ENCODE measurements at places on chromosomes 6 and 20. TPM values are rescaled to one million over a fixed set of nuclear protein-coding genes. Genes with fewer than 3 reads are reported as not detected.

DNA sequence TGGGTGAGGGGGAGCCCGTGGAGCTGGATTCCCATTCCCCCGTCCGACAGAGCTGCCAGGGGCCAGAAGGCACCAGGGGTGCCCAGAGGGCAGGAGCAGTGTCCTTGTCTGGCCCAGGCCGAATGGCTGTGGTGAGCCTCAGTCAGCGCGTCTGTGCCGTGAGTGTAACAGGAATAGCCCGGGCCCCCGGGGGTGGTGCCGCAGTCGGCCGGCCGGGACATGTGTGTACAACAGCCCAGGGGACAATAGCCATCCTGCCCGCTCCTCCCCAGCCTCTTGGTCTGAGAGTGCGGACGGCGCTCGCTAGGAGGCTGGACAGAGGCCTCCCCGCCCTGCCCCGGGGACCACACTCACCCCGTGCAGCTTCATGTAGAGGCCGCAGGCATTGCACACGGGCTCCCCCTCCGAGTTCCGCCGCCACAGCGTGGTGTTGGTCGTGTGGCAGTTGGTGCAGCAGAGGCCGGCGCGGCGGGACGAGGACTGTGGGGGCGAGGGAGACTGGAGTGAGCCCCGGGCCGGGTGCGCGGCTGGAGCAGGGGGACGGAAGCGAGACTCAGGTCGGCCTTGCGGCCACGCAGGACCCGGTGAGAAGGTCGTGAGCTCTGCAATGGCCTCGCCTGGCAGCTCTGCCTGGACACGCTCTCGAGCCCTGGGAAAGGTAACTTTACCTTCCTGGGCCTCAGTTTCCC is 9.6 kb downstream of the GATA5 start:
- no peak for DNase-seq

- no peak for DNase-seq
These were observed 43.7 kb downstream of the TM9SF4 start for GRCh38 chr20:32153156-32153665.

GRCh38 chr6:16736856-16737775 is 24.1 kb downstream of the ATXN1 start:
- DNase-seq = no peak

The MAFB gene
- total RNA-seq = 0.18 TPM

- DNase-seq = no peak
These were observed 371.6 kb upstream of the EPHA7 start for GRCh38 chr6:93790981-93791380.

DNA sequence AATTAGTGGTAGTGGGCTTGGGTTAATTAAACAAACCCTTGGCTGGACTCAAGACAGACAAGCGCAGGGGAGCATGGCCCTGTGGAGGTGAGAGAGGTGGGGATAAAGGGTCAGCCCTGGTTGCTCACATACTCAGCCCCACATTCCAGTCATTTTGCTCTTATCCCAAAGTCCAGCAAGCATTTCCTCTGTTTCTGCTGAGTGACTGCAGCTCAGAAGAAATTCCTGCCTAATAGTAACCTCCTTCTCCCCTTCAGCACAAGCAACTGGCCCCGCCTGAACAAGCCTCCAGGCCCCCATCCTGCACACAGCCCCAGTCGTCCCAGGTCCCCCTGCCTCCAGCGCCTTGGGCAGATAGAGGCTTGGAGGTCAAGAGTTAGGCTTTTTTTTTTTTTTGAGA is 3.6 kb upstream of the TFEB start:
- no peak for DNase-seq

GRCh38 chr6:26545627-26546026 is 7.5 kb downstream of the HMGN4 start:
- DNase-seq = no peak

DNA sequence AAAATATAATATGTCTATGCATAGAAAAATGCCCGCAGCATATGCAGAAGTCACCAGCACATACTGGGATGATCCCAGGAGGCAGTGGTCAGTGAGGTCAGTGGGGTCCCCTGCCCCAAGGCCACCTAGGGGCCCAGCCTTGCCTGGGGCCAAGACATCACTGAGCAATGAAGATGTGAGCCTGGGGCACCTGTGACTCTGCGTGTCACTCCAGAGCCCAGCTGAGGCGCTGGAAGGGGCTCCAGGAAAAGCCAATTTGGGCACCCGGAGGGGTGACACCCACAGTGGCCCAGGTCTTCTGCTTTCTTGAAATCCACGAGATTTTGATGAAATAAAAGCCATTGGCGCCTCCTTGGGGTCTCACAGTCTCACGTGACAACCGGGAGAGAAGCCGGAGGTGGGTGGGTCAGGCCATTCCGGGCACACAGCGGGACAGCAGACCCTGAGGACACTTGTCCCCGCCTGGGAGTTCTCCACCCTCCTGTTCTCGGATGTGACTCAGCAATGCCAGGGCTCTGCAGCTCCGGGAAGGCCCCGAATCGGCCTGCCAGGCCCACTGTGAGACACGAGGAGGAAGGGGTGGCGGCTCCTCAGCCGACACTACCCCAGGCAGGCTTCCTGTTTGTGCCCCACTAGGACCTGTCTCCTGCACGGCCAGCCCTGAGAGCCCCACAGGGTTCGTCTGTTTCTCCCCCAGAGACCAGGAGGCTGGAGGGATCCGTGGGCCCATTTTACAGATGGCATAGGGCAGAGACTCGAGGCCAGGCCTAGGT is 24.4 kb upstream of the SLCO4A1 start:
- DNase-seq = no peak

GRCh38 chr20:18321976-18322950 is 33.9 kb downstream of the ZNF133 start:
- no peak for DNase-seq

The HNF4A gene
- not detected for total RNA-seq

GRCh38 chr20:9256393-9256792 is 187.5 kb downstream of the PLCB4 start:
- DNase-seq = no peak

The SEMG1 gene
- not detected for total RNA-seq

The RBM38 gene
- 16.7 TPM for total RNA-seq

The ZBP1 gene
- not detected for total RNA-seq

DNA sequence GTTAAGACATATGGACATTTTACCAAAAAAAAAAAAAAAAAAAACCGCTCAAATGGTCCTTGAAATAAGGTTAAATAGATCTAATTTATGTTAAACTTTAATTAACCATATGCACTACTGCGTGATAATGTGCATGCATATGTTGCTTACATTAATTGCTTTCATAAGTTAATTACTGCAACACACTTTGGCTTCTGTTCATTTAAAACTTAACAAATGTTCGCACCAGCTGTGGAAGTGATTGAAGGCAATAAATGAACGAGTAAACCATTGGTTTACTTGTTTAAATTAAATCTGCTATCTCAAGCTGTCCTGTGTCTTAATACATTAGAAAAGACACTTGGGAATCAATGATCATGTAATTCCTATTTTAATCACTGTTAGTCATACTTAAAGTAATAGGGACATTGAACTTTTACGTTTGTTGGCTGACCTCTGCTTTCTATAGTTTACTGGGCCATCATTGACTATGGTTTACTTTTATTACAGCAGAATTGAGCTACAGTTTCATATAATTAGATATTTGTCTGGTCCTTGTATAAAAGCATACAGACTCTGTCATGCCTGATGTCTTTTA is 294.7 kb downstream of the KHDC1L start:
- no peak for DNase-seq

DNA sequence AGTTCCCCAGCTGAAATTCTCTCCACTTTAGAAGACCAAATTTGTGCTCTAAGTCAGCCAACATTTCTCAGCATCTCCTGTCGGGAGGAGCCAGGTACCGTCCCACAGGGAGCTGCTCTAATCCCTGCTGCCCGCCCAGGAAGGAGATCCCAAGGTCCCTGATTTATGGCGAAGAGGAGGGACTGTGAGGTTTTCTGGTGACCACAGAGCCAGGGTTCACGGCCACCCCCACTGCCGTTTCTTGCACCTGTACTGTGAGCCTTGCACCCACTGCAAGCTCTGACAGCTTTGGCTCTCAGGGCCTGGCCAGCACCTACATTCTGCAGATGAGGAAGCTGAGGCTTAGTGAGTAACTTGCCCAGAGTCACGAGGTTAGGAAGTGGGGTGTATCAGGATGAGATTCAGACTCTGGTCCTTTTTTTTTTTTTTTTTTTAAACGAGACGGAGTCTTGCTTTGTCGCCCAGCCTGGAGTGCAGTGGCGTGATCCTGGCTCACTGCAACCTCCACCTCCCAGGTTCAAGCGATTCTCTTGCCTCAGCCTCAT is 34.9 kb downstream of the FOXC1 start:
- no peak for DNase-seq

DNA sequence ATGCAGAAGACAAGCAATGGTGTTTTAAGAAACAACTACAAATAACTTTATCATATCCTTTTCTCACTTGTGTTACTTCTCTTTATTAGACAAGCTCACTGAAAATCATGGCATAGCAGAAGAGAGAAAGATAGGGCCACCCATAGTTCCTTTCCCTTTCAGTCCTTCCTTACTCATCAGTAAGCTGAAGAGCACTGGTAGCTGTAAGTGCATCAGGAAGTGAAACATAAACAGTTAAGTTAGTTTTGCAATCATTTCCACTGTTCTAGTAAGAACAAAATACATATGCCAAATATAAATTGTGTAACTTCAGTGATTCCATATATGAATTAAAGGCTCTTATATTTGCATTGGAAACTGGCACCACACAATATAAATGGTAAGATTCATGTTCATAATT is 220.1 kb downstream of the HACE1 start:
- DNase-seq = peak; percentile 28

DNA sequence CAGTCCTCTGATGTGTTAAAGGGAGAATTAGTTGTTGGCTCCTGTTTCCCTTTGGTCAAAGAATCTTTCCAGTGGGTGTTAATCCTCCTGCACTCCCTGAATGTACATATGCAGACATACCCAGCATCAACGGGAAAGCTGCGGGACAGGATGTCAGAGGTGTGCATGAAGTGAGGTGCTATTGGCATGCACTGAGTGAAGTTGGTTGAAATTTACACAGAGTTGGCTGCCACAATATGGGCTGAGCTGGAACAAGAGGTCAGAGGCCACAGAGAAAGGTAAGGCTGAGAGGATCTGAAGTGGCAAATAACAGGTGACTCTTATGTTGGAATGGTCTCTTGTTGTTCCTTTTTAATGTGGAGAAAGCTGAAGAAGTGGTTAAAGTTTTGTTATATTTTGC is 82.7 kb upstream of the AKIRIN2 start:
- DNase-seq = no peak

- no peak for DNase-seq
These were observed 110.6 kb downstream of the CDKAL1 start for GRCh38 chr6:20644667-20645370.

DNA sequence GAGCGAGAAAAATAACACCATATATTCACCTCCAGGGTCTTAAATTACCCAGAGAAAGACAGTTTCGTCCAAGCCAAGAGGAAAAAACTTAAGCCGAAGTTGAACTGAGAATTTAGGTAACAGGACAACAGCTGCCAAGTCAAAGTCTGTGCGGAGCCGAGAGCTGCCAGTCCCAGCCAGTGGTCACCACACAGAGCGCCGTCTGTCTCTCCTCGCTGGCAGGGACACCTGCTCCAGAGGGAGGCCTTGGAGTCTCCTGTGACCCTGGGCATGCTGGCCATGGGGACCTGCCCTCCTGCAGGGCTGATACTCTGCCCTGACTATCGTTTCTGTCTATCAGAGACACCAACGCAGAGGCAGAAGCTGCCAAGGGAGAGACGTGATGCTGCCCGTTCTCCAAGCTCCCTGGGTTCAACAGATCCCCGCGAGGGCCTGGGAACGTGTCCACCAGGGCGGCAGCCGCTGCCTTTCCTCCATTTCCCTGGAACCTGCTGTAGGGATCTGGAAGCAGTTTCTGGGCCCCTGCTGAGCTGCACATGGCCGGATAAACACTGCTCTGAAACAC is 341.3 kb downstream of the SMOC2 start:
- no peak for DNase-seq

- no peak for DNase-seq
These were observed 8.6 kb downstream of the AARS2 start for GRCh38 chr6:44304282-44305199.

The DDO gene
- 0.07 TPM for total RNA-seq

The CCN6 gene
- 0.11 TPM for total RNA-seq

- no peak for DNase-seq
These were observed 27.3 kb upstream of the SHLD1 start for GRCh38 chr20:5722927-5723326.

The PRL gene
- total RNA-seq = not detected

DNA sequence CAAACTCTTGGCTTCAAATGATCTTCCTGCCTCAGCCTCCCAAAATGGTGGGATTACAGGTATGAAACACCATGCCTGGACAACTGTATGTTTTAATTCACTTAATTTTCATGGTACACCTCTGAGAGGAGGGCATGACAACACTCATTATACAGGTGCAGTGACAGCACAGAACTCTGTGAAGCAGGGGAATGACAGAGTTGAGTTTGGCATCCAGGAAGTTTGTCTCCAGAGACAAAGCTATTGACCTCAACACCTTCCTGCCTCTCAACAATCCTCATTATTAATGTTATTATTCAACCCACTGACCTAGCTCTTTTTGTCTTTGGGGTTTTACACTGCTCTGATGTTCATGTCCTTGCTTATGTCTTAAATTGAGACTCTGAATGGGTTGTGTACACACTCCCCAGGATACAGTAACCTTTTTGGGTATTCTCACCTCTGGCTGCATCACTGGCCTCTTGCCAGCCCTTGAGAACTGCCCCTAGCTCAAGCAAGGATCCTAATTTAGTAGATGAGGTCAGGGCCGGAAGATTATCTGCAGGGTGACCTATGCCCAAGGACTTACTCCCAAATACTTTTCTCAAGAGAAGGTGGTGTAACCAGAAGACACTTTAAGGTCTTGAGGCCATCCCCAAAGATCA is 13.0 kb upstream of the IER3 start:
- no peak for DNase-seq

DNA sequence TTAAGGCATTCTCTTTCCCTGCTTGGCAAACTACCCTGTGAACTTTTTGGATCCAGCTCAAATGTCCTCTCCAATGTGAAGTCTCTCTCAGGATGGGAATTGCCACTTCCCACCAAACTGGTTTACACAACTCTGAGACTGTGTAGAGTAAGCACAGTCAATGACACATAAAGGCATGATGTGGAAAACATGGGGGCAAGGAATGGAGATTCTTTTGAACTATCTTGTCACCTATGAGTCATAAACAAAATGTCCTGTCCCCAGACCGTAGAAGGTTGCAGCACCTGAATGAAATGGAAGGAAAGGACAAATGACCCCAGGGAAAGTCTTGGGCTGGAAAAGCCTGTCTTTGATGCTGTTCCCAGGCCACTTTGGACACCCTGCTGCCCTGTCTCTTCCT is 11.0 kb upstream of the KIF13A start:
- no peak for DNase-seq

- DNase-seq = no peak
These were observed 23.0 kb downstream of the C6orf89 start for GRCh38 chr6:36908747-36909146.

The EEF1A2 gene
- not detected for total RNA-seq

DNA sequence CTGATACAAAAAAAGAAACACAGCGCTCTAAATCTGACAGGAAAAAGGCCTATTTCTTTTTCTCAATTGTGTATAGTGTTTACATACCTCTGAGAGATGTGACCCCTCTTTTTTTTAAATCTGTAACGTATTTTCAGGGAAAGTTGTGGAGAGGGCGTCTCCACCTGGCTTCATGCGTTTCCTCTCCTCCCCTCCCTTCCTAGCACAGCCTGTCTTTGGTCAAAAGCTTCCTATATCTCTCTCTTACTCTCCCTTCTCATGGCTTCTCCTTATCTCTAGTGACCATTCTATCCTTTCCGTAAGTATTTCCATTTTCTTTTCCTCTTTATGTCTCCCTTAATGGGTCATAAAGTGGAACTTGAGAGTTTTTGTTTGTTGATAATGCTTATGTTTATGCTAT is 458.9 kb downstream of the HACE1 start:
- no peak for DNase-seq

Measured in foreskin keratinocyte (primary cell).